ENCODE measurements at places on chromosomes 3 and 15.

GRCh38 chr15:61275901-61276300 lies 46.8 kb upstream of the RORA start:
- no peak for DNase-seq

- DNase-seq: no peak
Measured at GRCh38 chr3:183797996-183798395, 27.4 kb downstream of the MAP6D1 start.

- no peak for DNase-seq
Measured at GRCh38 chr15:77476995-77477394, 56.3 kb downstream of the HMG20A start.

DNA sequence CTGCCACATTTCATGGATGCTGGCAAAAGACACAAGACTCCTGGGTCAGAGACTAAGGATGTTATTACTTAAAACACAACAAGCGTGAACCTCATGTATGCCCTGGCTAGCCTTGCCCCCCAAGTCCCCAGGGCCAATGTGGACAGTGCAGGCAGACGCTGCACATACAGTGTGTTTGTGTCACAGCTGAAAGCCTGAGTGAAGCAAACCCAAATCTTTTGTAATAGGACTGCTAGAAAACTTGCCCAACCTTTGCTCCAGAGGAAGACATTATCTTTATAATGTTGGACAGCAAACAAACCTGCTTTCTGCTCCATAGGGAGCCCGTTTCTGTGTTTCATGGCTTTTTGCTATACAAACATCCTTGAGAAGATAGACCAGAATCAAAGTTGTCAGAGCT lies 282.0 kb upstream of the RORA start:
- no peak for DNase-seq

DNA sequence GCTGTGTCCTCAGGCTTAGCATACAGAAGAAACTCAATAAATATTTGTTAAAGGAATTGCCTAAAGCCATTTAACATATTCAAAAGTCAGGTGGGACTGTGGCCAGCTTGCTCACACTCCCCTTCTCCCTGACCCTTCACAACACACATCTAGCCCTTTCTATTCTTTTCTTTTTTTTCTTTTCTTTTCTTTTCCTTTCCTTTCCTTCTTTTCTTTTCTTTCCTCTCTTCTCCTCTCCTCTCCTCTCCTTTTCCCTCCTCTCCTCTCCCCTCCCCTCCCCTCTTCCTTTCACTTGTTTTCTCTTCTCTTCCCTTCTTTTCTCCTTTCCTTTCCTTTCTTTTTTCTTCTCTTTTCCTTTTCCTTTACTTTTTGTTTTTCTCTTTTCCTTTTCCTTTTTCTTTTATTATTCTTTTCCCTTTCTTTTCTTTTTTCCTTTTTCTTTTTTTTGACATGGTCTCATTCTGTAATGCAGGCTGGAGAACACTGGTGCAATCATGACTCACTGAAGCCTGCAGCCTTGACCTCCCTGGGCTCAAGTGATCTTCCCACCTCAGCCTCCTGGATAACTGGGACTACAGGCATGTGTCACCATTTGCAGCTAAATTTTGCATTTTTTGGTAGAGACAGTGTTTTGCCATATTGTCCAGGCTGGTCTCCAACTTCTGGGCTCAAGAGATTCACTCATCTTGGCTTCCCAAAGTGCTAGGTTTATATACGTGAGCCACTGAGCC lies 377.8 kb downstream of the GRM7 start:
- DNase-seq: no peak

DNA sequence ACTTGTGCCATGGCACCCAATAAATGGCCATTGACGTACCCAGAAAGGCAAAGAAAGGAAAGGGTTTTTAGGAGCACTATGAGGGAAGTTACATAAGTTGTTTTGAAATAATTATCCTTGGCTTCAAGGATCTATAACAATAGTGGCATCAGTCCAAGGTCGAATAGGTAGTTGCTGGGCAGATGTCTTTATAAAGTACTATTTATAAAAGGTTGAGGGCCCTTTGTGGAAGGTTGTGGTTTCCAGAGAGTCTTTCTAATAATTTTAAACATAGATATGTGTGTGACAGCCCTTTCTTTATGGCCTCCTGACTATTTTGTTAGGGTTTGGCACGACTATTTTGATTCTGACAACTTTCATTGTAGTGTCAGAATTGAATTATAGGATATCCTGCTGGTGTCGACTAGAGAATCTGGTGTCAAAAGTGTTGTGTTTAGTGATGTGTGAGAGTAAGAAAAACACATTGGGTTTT lies 260.5 kb downstream of the PYDC2 start:
- DNase-seq: no peak

- DNase-seq: no peak
Measured at GRCh38 chr3:138474163-138474562, 39.7 kb downstream of the ESYT3 start.

DNA sequence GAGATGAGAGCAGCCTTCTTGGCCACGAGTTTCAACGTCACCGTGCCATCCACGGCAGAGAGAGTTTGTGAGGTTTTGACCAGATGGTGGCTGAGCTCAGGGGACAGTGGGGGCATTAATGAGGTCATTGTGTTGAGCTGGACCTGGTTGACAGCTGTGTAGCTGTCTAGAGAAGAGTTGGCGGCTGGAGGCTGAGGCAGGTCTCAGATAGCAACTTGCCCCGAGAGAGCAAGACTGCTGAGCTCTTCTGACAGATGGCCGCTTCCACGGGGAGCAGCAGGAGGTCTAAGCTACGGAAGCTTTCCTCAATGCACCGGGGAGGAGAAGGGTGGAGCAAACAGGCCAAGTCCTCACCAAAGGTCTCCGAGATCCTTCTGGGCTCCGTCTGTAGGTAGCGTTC lies 44.8 kb upstream of the EIF5A2 start:
- DNase-seq: no peak

GRCh38 chr3:71237672-71238071 lies 345.9 kb downstream of the FOXP1 start:
- no peak for DNase-seq

DNA sequence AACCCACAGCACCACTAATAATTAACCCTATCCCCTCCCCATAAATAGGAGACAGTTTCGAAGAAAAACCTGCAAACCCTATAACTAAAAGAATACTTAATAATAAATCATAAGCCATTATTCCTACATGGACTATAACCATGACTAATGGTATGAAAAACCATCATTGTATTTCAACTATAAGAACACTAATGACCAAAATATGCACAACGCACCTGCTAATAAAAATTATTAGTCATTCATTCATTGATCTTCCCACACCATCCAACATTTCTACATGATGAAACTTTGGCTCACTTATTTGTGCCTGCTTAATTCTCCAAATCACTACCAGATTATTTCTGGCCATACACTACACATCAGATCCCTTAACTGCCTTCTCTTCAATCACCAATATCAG lies 16.6 kb downstream of the AQP9 start:
- DNase-seq: no peak

DNA sequence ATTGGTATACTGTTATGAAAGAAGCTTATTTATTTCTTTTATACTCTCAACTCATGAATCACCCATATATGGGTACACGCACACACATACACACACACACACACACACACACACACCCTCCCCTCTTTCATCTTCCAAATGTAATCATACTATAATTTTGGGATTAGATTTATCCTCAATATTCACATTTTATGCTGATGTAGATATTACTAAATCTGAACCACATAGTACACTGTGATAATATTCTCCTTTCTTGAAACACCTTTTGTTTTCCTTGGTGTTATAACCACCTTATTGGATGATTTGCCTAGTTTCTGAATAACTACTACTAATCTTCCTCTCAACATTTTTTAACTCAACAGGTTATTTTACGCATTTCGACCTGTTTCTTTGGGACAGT lies 8.1 kb upstream of the GHSR start:
- no peak for DNase-seq

GRCh38 chr15:49877873-49878521 lies 241.0 kb downstream of the ATP8B4 start:
- no peak for DNase-seq

DNA sequence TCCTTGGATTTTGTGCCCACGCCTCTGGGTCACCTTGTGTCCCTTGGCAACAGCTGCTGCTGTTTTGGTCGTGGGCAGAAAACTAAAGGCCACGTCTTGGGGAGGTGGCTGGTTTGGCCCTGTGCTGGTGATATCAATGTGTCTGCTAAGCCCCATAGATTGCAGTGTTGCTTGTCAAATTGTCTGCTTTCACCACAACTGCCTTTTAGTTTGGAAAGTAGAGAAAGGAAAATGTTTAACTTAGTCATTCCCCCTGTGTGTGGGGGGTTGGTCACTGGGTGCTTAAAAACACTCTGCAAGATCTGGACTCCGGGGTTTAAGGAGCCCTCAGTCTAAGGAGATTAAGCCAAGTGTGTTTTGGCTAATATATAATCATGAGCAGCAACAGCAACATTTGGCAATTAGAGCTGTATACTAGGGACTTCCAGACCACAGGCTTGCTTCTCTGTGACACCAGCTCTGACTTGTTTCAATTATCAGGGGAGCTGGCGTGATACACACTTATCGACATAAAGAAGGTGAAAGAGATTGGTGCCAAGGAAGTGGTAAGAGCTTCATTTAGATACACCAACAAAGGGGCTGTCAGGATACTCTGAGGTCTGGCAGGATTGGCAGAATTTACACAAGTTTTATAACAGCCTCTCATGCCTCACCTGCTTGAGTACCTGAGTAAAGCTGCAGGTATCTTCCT lies 3.5 kb downstream of the SMAD3 start:
- no peak for DNase-seq

GRCh38 chr15:94722024-94722636 lies 490.8 kb downstream of the MCTP2 start:
- no peak for DNase-seq

DNA sequence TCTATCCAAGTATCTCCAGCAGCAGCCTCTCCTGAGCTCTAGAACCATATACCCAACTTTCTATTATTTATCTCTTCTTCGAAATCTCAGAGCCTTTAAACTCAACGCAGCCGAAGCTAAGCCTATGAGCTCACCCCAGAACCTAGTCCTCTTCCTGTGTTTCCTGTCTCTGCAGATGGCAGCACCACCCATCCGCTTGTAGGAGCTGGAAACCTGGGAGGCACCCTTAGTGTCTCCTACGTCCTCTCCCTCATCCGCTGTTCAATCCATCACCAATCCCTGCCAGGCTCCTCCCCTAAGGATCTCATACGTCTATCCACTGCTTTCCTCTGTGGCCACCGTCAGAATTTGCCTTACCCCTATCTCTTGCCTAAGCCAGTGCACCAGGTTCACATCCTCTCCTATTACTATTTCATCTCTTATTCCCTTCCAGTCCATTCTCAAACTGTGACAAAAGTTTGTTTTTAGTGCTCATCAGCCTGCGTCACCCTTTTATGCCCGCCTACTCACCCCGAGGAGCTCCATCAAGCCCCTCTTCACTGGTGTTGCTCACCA lies 9.6 kb downstream of the VGLL4 start:
- no peak for DNase-seq

GRCh38 chr3:177182352-177182751 lies 14.9 kb downstream of the TBL1XR1 start:
- no peak for DNase-seq

DNA sequence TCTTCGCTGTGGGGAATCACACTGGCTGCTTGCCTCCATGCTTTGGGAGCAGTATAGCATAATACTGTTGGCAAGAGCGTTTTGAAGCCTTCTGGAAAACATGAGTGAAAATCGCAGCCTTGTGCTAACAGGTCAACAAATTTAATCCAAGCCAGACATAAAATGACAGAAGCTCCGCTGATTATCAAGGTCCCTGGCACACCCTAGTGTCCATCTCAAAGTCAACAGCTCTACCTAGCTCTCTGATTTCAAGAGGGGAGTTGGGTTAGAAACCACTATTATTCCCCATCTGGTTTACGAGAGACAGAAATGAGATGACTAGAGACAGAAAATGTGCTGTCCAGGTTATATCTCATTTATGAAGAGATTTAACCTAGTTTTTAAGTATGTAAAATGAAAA lies 73.6 kb upstream of the MDFIC2 start:
- DNase-seq: no peak

DNA sequence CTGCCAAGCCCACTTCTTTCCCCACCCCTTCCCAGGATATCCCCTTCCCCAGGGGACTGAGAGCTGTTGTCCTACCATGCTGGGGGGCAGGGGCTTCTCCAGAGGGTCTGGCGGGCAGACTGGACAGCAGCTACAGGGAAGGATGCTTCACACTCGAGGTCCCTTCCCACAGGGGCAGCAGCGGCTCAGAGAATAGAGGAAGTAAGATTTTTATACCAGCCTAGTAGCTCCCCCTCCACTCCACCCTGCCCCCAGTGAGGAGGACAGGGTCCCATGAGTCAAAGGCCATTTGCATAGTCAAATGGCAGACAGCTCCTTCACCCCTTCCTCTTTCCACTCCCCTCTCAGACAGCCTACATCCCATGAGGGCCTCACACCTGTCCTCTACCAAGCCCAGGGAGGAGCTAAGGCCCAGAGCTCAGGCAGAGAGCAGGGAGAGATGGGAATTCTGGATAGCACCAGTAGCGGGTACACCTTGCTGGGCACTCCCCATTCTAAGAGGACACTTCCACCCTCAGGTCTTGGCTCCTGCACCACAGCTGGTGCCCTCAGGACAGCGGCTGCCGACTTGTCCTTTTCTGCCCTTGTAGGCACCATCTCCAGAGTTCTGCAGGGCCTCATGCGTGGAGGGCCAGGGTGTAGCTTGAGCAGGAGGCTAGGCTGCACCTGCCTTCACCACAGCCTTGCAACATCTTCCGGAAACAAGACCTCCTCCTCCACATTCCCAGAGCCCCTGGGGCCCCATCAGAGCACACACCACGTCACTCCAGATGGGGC lies at the start of gene TLR9:
TSS of gene TLR9 (minus strand) at position 194 of the 777 bp plus-strand sequence. CDS start at position 78, 116 bp downstream.
- peak; percentile 61 for DNase-seq

Measured in GDM1 (cell line).